K562 (cell line): ENCODE measurements at places on chromosomes 5 and 9.

DNA sequence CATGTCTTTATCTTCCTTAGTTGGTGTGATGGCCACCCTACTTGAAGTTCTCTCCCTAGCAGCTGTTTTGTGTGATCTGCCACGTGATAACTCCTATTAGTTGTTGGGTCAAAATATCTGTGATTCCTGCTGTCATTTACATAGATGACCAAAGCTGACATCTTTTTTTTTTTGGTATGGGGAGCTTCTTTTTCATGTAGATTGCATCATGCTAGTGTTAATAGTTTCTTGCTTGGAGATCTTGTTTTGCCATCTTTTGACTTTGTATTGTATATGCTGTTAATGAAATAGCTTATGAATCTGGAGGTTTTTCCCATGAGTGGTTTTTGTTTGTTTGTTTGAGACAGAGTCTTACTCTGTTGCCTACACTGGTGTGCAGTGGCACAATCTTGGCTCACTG lies 243.8 kb downstream of the KDM4C start:
- DNase-seq = no peak

DNA sequence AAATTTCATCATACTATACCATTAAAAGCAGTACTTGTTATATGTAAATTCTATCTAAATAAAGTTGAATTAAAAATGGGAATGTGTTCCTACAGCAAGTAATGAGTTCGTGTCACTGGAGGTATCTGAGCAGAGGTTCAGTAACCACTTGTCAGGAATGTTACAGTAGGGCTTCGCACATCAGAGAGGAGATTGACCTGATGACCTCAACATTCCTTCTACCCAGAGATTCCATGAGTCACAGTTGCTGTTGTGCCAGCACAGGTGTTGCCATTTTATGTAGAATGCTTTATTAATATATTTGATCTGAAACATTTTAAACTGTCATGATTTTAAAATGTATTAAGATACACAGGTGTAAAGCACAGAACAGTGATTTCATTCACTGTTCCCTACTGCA lies 60.3 kb downstream of the STX17 start:
- no peak for DNase-seq

GRCh38 chr9:94300470-94301301 lies 27.8 kb downstream of the NUTM2F start:
- peak; percentile 51 for DNase-seq

- DNase-seq = no peak
These were observed 7.1 kb downstream of the TXNDC8 start for GRCh38 chr9:110330484-110331105.

DNA sequence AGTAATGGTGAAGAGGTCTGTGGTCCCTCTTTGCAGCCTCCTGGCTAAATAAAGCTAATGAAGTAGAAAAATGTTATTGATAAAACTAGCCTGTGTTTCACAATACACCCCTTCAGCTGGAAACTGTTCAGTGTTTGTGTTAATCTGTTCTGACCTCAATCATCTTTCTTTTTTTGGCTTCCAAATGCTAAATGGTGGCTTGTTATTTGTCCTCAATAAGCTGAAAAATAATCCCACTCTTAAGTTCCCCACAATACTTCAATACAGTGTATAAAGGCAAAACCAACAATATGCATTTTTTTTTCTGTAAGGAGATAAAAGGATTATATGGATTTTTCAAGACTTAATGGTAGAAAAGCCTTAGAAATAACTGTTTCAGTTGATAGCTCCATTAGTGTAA lies 560.5 kb downstream of the TUSC1 start:
- DNase-seq = no peak

DNA sequence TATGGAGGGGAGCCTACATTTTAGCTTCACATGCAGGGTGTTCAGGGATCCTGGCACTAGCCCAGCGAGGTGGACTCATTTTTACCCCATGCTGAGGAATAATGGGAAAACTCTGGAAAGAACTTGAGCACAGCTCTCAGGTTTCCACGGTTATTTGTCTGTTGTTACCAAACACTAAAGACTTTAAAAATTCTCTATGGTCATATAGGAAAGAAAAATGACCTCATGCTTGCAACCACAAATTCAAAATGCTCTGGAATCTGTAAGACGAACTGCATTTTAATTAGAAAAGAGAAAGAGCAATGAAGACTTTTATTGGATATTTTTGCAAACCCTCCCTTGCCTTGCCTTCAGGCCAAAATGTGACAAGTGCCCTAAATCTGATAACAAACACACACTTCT lies 606.9 kb downstream of the EBF1 start:
- no peak for DNase-seq

DNA sequence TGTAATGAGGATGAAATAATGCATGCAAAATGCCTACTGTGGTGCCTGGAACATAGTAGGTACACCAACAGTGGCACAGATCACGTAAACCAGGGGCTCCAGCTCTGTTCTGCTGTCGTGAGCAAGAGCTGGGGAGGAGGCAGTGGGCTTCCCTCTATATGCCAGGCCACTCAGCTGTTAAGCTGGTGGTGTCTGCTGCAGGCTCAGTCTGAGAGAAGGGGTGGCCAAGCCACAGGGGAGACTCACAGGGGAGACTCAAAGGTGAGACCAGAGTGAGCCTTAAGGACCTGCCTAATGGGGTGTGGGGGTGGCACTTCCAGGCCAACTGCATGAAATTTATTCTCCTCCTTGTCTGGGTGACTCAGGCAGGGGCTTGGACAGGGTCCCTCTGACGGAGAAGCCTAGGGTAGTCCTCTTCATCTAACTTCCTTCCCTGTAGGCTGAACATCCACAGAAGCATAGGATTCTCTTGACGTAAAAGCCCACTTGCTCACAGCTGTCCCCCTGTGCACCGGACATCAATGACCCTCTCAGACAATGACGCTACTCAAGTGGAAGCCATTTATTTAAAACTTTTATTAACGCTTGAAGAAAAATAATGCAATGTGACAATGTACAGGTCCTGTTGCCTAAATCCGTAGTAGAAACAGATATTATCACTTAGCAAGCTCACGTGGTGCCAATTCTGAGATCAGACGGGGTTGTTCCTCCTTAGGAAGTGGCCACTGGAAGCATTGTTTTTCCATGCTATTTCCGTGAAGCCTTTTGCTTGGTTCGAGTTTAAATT lies 13.9 kb downstream of the STC2 start:
- no peak for DNase-seq
